ENCODE measurements at places on chromosomes 7 and 10.

- DNase-seq, result no peak
These were observed 825.3 kb upstream of the MBL2 start for GRCh38 chr10:53597835-53598251.

DNA sequence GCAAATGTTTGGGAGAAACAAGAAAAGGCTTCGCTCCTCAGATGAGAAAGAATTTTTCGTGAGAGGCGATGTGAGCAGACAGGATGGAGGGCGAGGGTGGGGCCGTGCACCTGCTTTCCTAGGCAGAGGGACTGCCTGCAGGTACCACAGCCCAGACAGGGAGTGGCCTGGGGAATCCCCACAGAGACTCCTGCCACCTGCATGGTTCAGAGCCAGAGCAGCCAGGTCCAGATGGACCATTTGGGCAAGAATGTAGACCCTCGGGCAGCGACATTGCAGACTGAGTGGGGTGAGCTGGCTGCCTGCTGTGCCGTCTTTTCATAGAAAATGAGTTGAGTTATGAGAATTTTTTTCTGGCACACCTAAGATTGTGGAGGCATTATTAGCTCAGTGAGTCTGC, 216.8 kb downstream of the SNX10 start:
- no peak for DNase-seq

DNA sequence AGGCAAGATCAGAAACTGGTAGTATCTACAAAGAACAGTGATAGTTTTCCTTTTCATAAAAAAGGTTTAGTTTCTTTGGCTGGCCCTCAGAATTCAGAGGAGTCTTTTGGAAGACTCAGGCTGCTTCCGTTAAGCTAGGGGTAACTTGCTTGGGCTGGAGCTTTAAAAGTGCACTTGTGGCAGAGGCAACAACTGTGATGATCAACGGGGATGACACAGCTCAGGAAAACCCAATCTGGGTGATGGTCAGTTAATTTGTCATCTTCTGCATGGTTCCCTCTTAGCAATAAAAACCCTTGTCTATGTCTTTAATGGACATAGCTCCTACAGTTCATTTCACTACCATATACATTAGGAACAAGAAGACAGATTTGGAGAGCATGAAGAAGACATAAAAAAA, 46.7 kb downstream of the SGMS1 start:
- no peak for DNase-seq

DNA sequence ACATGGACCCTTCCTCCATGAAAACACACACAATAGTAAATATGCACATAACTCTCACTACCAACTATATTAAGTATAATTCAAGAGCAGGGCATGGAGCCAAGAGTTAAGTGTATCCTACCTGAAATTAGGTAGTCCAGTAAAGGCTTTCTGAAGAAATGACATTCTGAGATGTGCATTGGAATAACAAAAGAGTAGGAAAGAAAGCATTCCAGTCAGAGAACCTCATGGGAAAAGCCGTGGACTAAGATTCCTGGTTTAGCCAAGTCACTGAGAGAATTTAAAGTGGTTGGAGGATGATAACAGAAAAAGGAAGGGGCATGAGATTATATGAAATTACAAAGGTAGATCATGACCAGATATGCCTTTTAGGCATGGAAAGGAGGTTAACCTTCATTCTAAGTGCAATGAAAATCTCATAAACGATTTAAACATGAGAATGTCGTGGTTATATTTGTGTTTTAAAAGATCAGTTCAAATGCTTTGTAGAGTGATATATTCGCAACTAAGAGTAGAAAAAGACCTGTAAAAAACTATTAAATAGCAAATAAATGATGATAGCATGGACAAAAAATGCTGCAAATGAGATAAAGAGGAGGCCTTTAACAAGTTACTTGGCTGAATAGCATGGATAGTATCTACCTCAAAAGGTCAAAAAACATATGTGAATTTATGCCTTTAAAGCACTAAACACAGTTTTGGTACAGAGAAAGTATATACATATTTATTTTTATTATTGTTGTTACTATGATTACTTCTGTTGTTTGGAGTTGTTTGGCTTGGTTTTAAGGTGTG, 767.4 kb upstream of the GHITM start:
- DNase-seq, result no peak

DNA sequence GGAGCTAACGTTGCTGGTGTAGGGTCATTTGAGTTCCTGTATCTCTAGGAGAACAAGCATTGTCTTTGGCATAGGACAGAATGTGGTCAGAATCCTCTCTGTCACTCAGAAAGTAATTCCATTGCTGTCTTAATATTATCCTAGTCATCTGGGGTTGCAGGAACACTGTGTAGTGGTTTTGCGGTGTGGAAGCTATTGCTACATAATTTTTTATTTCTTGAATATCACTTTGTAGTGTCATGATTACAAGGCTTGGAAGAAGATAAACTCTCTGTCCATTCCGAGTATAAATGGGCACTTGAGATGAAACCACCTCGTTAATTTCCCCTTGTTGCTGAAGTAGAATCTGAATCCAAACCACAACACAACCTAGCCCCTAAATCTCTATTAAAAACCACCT, 919.2 kb downstream of the LRMDA start:
- no peak for DNase-seq
